ENCODE measurements at places on chromosomes 16 and 17.

DNA sequence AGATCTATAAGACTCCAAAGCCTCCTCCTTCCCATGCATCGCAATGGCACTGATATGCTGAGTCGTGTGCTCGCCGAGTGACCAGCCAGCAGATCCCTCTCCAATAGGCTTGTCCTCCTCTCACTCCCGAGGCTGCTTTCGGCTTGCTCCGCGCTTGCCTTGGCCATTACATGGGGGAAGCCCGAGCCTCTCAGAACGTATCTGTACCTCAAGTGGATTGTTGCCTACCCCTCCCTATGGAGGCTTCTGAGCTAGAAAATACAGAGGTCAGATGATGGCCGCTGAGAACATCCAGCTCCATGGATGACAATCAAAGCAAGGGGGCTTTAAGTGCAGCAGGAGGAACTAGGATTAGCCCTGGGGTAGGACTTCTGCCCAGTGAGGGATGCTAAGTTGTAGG, 7.7 kb upstream of the NLRP1 start:
- no peak for DNase-seq

DNA sequence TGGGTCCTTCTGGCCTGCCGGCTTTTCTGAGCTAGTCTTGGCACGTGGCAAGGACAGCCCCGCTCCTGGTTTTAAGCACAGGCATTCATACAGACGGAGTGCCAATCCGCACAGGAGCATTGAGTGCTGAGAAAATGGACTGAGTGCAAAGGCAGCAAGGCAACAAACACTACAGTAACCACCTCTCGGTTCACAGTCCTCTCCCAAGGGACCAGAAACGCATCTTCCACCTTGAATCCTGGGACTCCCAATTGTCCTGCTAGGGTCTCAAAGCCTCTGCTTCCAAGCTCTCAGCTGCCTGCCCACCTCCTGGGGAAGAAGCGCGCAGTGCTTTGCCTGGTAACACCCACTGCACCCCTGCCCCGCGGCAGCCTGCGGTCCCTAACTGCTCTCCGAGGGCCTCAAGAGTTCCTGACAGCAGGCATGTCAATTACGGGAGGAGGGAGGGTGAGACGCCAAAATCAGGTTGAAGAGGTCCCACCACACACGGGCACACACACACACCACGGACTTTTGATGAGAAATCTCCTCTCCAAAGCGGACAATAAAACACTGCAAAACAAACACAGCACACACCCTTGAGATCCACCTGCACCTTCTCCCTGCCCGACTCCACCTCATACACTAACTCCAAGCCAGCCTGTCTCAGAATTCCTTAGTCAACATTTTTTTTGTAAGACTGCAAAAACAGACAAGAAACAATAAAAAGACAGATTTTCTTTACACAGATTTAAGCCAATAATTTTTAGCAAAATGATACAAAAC, 15.0 kb downstream of the SLC16A3 start:
- no peak for DNase-seq

DNA sequence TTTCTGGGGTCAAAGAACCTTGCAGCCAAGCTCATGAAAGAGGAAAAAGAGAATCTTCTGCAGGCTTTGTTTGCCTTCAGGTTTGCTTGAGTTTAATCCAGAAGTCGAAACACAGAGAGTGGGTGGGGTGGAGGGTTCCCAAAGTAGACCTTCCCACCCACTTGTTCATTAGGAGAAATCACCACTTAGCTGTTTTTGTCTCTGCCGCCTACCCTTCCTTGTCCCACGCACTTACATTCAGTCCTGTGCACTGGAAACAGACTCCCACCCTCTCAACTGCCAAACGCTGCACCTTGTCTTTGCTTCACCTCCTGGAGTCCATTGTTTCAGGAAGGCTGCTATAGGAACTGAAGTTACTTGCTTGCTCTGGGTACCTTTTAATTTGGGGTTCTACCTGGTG, 38.6 kb upstream of the RBFOX1 start:
- DNase-seq = no peak

DNA sequence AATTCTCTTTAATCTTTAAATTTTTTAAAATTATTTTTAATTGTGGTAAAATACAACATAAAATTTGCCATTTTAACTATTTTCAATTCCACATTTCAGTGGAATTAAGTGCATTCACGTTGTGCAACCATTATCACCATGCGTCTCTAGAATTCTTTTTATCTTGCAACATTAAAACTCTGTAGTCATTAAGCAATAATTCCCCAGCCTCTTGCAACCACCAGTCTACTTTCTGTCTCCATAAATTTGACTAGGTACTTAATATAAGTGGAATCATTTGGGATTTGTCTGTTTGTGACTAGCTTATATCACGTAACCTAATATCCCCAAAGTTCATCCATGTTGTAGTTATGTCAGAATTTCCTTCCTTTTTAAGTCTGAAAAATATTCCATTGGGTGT, 79.1 kb downstream of the TAOK1 start:
- no peak for DNase-seq

DNA sequence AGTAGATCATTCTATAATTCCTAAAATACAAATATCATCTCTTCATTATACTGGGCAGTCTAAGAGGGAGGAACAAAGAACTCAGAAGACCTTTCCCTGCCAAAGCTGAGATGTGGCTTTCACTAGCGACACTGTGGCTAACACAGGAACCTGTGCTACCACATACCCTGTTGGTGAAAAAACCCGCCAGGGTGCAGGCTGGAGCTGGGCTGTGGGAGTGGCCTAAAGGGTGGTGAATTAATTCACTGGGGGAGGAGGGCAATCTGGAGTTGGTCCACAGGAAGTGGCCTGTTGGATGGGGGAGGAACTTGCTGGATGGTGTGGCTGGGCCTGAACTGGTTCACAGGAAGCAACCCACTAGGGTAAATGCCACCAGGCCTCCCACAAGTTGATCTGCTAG, 7.4 kb downstream of the ZNF594 start:
- DNase-seq = peak; percentile 75

GRCh38 chr16:86410529-86410928, 99.8 kb upstream of the FOXF1 start:
- DNase-seq = no peak

DNA sequence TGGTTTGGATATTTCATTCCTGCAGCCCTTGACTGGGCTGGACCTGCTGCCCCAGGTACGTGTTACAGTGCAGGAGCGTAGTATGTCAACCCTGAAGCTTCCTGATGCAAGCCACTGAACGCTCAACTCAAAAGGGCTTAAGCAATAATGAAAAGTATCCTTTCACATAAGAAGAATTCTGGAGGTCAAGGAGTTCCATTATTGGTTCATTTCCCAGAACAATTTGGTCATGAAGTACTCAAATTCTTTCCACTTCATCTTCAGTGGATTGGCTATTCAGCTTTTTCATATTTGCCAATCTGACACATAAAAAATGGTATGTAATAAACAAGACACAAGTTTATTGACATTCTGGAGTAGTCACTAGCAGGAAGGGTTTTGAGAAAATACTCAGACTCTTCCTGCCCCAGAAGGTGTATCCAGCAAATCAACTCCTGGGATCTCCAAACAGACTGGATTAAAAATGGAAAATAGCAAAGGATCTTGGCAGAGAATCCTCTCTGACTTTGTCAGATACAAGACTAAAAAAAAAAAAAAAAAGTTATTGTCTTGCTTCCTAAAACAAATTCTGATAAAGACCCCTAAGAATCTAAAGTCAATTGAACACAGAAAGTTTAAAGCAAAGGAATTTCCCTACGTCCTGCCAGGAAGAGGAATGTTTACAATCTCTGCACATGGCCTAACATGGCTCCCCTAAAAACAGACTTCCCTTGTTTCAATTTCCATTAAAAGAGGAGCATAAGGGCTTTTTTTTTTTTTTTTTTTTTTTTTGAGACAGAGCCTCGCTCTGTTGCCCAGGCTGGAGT, 37.5 kb upstream of the WSB1 start:
- no peak for DNase-seq

GRCh38 chr17:19460700-19461099, 49.7 kb downstream of the RNF112 start:
- no peak for DNase-seq

- peak; percentile 94 for DNase-seq
These were observed at the start of gene ELP5 for GRCh38 chr17:7252176-7253043. ELP5 (plus strand) TSS chr17:7252215; CDS start chr17:7252551, 336 bp downstream.

GRCh38 chr16:53089434-53090285, 34.9 kb downstream of the CHD9 start:
- no peak for DNase-seq

DNA sequence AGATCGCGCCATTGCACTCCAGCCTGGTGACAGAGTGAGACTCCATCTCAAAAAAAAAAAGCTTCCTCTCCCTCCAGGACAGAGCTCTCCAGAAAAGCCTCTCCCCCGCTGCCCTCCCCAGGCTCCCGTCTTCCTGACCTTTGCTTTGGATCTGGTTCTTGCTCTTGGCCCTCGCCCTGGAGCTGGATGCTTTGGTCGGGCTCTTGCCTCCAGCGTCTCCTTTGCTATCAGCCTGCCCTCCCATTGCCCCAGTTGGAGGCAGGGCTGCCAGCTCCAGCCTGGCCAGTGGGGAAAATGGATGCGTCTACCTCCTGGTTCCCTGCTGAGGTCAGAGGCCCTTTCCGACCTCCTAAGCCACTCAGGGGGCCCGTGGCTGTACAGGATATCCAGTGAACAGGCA, 35.9 kb downstream of the TRARG1 start:
- no peak for DNase-seq

GRCh38 chr17:78343187-78343542, 16.7 kb downstream of the SOCS3 start:
- DNase-seq = peak; percentile 36

GRCh38 chr17:7146115-7146514, 31.5 kb upstream of the ASGR2 start:
- no peak for DNase-seq

- DNase-seq = no peak
These were observed 659.4 kb upstream of the EEF2KMT start for GRCh38 chr16:5756969-5757368.

DNA sequence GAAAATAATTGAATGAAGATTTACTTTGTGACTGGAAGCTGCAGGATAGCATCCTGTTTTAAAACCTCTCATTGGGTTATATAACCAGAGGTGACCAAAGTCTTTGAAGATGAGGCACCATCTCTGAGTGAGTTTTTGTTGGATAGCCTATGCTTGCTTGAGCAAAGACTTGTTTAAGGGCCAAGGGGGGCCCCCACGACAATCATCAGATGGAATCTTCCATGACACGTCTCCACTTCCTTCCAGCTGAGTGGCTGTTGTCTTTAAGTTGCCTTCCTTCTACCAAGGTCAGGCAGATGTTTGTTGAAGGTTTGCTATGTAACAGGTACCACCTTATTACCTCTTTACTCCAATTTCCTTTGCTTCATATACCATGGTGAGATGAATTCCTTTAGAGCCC, 188.8 kb downstream of the PRKCA start:
- no peak for DNase-seq

GRCh38 chr17:41885733-41886132, 20.5 kb upstream of the KLHL11 start:
- no peak for DNase-seq

- no peak for DNase-seq
These were observed 700.3 kb downstream of the MAF start for GRCh38 chr16:78900044-78900811.

DNA sequence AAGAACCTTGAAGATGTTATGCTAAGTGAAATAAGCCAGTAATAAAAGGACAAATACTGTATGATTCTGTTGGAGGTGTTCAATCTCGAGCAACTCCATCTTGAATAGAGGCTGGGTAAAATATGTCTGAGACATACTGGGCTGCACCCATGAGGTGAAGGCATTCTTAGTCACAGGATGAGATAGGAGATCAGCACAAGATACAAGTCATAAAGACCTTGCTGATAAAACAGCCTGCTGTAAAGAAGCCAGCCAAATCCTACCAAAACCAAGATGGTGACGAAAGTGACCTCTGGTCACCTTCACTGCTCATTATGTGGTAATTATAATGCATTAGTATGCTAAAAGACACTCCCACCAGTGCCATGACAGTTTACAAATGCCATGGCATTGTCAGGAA, 98.1 kb downstream of the RGS9 start:
- DNase-seq = no peak

- no peak for DNase-seq
These were observed 9.1 kb upstream of the SOST start for GRCh38 chr17:43767713-43768059.

DNA sequence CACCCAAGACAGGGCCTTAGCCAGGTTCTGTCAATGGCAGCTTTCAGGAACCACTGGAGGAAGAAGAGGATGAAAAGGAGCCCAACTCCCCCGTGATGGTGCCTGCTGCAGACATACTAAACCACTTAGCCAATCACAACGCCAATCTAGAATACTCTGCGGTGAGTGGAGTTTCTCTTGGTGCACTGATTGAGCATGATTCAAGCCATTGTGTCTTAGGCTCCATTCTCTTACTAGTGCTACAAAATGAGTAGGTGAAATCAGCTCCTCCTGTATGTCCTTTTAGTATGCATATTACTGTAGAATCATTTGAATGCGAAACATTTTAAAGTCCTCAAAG, 1.4 kb downstream of the SETD6 start:
- no peak for DNase-seq

- no peak for DNase-seq
These were observed 9.4 kb upstream of the MEOX1 start for GRCh38 chr17:43671031-43671692.

GRCh38 chr17:2453866-2454265, 53.0 kb upstream of the MNT start:
- DNase-seq = no peak

DNA sequence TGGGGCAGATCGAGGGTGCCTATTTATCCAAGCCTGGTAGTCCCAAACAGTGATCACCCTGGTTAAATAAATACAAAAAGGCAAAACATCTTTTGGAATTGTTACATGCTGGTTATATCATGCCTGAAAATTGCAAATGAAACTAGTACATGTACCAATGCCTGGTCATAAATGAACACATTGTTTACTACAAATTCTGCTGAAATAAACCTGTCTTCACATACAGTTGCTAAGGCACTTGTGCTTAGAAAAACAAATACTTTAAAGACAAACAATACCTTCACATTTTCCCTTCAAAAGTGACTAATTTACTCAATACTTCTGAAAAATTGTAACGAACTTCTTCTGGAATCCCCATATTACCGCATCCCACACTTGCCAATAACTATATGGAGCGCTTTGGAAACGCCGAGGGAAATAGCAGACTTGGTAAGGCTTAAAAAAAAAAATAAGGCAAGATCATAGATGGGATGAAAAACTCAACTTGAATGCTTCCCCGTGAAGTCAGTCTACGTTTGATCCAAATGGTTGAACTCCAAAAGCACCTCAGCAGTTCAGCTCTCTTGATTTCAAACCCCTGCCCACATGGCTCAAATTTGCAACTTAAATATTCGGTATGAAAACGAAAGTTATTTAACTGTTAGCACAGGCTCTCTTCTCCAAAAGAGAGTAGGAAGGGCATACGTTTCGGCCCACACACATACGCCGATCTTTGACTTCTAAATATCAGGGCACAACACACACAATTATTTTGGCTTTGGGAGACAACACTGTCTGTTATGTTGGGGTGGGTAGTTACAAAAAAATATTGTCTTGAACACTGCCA, 264.5 kb downstream of the NTN1 start:
- DNase-seq = no peak

Measured in CD8-positive, alpha-beta T cell (primary cell).